ENCODE measurements at places on chromosomes 7 and 10.

DNA sequence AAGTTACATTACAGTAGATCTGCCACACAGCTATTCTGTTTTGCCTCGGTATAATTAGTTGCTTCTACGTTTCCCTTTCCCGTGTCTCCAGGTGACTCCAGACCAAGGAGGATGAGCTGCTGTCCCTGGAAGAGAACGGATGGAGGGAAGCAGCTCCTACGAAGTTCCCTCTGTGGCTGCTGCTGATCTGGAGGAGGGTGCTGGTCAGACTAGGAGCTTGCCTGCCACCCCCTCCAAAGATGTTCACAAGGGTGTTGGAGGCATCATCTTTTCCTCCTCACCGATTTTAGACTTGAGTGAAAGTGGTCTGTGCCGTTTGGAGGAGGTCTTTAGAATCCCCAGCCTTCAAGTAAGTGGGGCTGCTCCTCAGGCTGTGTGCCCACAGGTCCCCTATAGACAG, 1.4 kb downstream of the LRRC27 start:
- no peak for DNase-seq

- no peak for DNase-seq
Measured at GRCh38 chr10:22536620-22537019, 177.8 kb downstream of the PIP4K2A start.

DNA sequence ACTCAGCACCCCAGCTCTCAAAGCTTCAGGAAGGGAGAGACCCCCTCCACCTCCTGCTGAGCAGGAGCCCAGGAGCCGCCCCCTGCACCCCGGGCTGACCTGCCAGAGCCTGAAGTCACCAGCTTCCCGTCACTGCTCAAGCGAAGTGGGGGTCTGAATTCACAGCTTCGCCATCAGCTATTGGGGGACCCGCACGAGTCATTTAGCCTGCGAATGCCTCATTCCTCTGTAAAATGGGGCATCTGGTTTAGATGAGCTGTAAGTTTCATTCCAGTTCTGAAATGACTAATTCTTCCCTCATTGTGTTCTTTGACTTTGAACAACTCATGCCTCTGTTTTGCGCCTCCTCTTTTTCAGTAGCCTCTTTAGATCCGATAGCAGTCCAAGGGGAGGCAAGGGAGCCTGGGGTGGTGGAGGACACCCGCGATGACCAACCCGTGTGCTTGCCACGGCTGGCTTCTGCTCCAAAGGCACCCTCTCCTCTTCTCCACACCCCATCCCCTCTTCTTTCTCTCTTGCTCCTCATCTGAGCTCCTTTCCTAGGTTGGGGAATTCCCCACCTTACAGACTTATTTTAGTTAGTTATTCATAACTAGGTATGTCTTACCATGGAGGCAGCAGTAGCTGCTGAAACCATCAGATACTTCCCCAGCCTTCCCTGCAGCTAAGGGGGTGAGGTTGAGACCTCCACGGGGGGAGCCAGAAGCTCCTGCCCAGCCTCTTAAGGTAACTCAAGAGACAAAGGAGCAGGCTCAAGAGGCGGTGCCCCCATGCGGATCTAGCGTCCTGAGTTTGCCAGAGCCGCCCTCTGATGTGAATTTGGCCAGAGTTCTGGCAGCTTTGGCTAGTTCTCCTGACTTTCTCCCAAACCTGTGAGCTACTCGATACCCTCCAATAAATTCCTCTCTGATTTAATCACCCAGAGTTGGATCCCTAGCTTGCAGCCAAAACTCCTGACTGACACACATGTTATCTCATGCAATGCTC, 47.7 kb downstream of the RBM17 start:
- peak; percentile 91 for DNase-seq

DNA sequence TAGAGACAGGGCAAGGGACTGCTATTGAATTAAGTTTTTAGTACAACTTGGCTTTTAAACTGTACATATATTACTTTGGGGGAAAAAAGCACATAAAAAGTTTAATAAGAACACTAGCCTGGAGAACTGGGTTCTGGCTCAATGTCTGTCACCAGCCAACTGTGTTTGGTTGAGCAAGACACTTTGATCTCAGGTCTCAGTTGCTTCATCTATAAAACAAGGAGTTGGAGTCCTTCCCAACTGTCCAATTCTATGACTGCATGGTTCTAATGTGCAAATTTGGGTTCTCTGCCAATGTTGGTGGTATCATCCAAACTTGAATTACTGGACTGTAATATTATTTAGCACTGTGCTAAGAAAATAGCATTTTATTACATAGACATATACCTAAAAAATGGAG, 50.3 kb downstream of the ATXN7L1 start:
- DNase-seq = peak; percentile 89

DNA sequence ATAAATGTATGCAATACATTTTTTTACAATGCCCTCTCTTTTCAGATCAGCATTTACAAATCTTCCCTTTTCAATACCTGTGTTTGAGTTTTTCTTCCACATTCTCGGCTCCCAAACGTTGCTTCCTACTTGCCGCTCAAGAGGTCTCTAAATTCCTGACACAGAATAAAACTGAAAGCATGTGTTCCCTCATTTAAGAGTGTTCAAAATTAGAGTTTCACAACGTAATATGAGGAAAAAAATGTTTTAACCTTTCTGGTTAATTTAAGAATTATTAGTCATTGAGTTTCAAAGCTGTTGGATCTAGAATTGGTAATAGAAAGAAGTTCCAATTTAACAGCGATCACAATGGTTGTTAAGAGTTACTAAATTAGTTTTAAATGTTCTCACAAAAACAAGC, 100.4 kb downstream of the ARID5B start:
- no peak for DNase-seq

GRCh38 chr7:24821045-24821753, 63.9 kb upstream of the GSDME start:
- DNase-seq = peak; percentile 96
